ENCODE measurements at places on chromosomes 2 and 18.

GRCh38 chr2:125559186-125559585 lies 1096.8 kb upstream of the GYPC start:
- no peak for DNase-seq

DNA sequence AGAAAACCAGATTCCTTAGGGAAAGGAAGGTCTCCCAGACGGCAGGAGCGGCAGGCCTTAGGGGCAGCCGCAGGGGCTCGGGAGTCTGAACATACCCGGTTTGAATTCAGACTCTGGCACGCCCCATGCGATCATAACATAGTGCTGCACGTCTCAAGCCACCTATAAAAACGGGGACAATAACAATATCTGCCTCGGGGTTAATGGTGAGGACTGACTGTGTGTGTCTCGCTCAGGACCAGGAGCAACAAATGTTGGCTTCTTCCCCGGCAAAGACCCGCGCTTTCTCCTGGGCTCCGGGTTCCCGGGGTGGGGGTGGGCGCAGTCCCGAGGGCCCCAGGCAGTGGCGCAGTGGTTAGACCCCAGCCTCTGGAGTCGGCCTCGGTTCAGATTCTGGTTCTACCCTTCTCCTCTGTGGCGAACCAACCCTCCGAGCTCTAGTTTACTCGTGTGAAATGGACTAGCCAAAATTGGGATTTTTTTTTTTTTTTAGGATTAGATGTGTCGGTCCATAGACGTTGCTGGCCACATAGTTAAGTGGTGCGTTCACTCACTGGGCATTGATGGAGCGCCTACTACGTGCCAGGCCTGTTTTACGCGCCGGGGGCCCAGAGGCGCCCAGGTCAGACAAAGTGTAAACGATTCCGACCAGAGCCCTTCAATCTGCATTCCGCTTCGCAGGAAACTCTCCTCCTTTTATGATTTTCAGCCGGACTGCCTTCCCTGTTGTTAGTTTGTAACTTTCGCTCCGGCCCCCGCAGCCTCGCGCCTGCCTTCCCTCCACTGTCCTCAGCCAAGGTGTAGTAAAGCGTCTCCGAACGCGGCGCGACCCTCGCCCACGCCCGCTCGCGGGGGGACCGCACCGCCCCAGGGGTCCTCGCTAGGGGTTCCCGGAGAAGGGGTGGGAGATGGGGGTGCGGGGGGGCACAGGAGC lies 820 bp upstream of the SH3BP4 start:
- no peak for DNase-seq

GRCh38 chr18:67359873-67360838 lies 156.4 kb downstream of the DSEL start:
- DNase-seq = no peak

DNA sequence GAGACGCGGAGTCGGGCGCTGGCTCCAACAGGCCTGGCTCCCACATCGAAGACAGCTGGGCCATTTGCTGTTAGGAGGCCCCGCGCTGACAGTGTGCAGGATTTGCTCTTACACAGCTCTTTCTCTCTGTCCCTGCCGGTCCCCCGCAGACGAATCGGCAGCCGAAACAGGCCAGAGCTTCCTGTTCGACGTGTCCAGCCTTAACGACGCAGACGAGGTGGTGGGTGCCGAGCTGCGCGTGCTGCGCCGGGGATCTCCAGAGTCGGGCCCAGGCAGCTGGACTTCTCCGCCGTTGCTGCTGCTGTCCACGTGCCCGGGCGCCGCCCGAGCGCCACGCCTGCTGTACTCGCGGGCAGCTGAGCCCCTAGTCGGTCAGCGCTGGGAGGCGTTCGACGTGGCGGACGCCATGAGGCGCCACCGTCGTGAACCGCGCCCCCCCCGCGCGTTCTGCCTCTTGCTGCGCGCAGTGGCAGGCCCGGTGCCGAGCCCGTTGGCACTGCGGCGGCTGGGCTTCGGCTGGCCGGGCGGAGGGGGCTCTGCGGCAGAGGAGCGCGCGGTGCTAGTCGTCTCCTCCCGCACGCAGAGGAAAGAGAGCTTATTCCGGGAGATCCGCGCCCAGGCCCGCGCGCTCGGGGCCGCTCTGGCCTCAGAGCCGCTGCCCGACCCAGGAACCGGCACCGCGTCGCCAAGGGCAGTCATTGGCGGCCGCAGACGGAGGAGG lies 3.5 kb downstream of the GDF7 start:
- DNase-seq = no peak

- no peak for DNase-seq
Measured at GRCh38 chr18:70299393-70299792, 10.5 kb downstream of the SOCS6 start.

DNA sequence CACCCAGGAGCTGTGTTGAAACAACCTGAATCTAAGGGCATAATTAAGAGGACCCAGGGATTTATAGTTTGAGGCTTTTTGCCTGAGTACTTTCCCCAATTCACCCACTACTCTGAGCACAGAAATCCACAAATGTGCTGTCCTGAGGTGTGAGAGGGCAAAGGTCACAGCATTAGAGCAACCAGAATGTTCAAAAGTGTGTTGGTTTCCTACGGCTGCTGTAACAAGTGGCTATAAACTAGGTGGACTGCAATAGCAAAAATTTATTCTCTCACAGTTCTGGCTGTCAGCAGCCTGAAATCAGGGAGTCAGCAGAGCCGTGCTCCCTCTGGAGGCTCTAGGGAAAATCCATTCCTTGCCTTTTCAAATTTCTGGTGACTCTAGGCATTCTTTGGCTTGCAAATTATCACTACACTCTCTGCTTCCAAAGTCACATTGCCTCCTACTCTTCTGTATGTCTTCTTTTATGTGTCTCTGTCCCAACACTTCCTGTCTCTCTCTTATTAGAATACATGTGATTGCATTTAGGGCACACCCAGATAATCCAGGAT lies 91.4 kb upstream of the TACR1 start:
- no peak for DNase-seq

GRCh38 chr2:56357655-56358295 lies 174.0 kb downstream of the CCDC85A start:
- no peak for DNase-seq

DNA sequence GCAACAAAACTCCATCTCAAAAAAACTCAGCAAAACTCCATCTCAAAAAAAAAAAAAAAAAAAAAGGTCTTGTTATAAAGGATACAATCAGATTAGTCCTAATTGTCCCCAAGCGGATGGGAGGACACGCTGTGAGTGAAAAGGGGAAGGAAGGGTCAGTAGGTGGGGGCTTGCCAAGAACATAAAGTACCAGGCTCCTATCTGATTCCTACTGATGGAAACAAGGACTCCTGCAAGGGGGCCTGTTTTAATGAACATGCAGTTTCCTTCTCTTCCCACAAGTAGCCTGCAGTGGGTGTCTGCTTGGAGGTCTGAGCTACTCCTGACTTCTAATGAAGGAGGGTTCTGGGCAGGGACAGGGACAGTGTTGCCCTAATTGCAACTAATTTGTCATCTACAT lies 7.9 kb downstream of the SCG2 start:
- no peak for DNase-seq

DNA sequence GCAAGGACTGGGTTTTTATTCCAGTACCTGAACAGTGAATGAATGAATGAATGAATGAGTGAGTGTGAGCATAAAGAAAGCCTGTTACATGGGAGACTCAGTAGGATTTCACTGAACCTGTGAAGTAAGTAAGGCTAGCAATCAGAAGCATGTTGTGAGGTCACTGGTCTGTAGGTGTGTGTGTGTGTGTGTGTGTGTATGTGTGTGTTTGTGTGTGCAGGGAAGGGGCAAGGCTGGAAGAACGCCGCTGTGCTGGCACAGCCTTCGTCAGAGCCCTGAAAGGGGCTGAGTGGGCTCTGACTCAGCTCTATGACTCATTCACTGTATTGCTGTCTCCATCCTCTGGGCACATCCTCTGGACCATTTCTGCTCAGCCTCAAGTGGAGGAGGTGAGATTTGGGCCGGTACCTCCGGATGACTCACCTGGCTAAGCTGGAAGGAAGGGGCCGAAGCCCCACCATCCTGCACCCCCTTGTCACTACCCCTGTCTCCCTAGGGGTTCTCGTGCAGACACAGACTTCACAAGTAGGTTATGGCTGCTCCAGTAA lies 51.4 kb upstream of the MRPL33 start:
- DNase-seq = peak; percentile 57

DNA sequence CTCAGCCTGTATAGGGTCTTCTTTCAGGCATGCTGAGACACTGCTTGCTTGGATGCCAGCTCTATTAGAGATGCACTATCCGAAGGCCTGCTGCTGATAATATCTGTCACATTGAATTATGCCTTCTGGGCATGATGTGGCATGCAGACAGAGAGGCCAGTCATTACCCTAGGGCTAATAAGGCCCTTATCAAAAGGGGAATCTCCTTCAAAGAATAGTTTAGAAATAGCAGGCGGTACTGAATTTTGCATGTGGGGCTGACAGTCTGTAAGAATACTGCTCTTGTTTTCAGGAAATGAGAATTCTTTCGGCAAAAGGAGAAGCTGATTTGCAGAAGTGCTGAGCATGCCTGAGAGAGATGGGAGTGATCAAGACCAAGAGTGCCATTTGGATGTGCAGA lies 13.1 kb upstream of the LHCGR start:
- DNase-seq = peak; percentile 84

Measured in MV-4-11 (cell line).